Foreskin keratinocyte (primary cell): ENCODE measurements at places on chromosomes 1 and 21.

DNA sequence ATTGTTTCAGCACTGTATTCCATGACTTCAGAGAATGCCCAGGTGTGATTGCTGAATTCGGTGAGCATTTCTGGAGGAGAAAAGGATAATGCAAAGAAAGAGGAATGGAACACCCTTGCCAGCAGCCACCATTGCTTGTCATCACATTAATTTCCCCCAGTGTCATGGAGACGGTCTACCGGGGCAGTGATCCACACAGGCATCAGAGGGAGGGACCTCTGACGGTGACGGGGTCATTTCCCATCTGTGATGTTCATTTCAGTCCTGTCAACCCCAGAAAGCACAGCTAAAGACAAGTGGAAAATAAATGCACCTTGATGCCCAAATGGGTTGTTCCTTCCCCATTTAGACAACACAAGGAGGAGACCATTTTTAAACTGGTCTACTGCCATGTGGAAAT is 376.4 kb downstream of the PCP4 start:
- DNase-seq, result no peak

GRCh38 chr1:14020006-14020405 is 320.0 kb downstream of the PRDM2 start:
- no peak for DNase-seq

DNA sequence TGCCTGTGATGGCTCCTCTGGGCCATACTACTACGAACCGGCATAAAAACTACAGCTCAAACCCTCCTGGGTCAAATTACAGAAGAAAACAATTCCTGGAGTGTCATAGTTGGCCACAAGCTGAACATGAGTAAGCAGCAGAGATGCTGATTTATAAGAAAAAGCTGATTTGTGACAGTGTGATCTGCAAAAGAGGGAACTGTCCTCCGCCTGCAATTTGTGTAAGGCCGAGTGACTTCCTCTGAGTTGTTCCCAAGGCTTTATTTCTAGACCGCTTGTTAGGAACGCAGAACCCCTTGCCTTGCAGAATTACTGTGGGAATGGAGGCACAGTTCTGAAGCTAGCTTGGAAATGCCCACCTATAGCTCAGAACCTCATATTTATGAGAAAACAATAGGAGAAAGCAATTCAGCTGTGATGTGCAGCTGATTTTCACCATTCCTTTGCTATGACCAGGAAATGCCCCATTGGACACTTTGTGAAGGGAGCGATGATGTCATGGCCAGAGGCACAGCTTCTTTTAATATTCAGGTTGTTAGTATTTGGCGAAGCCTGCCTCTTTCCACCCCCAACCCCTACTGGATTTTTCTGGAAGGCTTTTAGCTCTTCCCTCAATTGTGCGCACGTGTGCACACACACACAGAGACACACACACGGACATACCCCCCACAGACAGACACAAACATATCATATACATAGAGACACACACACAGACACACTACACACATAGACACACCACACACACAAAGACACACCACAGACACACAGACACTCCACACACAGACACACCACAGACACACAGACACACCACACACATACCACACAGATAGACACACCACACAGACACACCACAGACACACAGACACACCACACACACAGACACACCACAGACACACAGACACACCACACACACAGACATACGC is 47.6 kb downstream of the IER5 start:
- DNase-seq, result peak; percentile 84

DNA sequence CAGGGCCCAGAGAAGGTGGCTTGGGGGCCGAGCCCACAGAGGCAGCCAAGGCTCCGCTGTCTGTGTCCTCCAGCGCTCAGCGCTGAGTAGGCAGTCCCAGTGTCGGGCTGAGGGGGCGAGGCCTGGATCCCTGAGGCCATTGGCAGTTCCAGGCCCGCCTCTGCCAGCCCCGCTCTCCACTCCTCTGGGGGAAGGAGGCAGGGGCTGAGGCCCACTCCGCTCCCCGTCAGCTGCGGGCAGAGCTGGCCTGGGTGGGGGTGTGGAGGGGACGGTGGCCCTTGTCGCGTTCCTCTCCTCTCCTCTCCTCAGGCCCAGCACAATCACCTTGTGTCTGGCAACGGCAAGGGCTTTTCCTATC is 132.8 kb downstream of the CASZ1 start:
- no peak for DNase-seq

GRCh38 chr1:155485945-155486344 is 76.7 kb downstream of the ASH1L start:
- DNase-seq, result no peak

- DNase-seq, result peak; percentile 90
Observed at GRCh38 chr1:158149577-158150269, 31.0 kb upstream of the CD1D start.

DNA sequence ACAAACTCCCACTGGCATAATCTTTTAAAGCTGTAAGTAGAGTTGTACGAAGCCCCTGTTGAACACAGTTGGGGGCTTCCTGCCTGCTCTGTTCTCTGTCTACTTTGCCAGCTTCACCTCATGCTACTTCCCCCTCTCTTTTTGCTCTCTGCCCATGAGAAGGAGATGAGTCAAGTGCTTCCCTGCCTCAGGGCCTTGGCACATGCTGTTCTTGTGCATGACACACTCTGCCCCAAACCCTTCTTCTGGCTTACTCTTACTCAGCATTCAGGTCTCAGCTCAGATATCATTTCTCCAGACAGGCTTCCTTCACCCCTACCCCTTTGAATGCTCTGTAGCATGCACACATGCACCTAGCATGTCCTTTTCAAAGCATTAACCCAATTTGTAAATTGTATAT is 208.8 kb downstream of the FOXD2 start:
- DNase-seq, result peak; percentile 11

- DNase-seq, result no peak
Observed at GRCh38 chr1:160634543-160635491, 12.0 kb downstream of the SLAMF1 start.

DNA sequence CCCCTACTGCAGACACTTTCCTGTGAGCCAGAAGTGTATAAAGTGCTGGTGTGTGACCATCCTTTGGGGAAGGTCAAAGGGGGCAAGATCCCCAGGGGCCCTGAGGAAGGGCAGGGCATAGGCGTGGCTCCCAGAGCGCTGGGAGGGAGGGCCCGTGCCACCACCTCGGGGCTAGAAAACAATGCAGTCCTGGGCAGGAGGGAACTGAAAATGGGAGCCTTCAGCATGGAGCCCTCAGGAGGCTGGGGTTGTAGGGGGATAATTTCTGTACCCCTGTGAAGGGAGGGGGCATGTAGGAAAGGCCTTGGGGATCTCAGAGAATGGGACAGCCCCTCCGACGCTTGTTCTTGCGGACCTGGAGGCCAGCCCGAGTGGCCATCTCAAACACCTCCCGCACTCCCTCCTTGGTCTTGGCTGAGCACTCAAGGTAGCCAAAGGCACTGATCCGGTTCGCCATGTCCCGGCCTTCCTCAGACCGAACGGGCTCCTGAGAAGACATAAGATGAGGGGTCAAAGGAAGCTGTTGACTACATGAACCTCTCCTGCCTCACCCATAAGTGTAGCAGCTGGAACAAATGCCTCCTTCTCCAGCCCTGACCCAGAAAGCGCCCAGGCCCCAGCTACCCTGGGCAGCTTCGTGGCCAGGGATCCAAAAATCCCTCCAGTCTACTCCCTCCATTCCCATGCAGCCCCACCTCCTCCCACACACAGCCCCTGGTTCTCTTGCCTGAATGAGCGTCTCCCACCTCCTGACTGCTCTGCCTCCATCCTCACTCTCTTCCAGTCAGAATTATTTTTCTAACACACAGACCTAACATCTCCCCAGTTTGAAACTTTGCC is 5.5 kb downstream of the RHOC start:
- DNase-seq, result no peak

DNA sequence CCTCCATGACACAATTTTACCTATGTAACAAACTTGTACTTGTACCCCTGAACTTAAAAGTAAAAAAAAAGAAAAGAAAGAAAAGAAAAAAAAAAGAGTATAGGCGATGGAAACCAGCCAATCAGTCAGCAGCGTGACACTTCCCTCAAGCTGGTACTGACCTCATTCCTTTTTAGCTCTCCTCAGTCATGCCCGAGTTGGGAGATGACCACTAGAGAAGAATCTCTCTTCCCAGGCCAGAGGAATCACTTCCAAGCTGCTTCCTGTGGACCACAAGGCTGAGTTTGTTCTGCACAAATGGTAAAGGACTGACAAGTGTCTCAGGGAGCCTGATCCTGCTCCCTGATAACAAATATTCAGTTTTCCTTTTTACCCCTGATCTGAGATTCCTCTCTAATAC is 313.5 kb upstream of the ESRRG start:
- DNase-seq, result no peak

- no peak for DNase-seq
Observed at GRCh38 chr1:213186168-213186567, 135.1 kb downstream of the RPS6KC1 start.

DNA sequence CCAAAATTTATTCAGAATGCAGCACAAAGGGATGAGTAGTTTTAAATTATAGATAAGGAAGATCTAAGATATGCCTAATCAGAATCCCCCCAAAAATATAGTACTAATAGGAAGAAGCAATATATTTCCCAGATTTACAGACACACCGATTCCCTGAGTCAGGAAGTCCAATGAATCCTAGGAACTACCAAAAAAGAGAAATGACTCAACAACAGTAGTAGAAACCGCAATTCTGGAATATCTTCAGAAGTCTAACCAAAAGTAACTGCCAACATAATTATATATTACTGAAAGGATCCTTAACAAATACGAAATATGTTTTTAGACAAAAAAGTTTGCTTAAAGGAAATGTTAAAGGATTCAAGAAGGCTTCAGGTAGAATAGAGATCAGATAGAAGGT is 10.3 kb downstream of the AHCTF1 start:
- DNase-seq, result no peak

DNA sequence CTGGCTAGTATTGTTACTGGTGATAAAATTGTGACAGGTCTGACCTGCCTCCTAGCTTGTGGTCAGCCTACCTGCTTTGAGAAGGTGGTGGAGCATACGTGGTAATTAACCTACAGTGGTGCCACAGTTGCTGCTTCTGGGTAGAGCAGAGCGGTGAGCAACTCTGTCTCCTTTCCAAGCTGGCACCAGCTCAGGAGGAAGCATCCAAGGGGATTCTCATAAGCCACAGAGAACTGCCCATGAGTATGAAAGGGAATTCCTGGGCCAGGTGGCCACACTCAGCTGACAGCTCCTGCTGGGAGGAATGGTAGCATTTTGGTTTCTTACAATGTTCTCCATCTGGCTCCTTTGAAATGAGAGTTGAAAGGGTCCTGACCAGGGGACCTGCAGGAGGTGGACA is 39.4 kb downstream of the ATP2B4 start:
- no peak for DNase-seq

- DNase-seq, result no peak
Observed at GRCh38 chr1:225699336-225699735, 46.4 kb upstream of the ENAH start.

GRCh38 chr1:216390956-216391355 is 32.3 kb downstream of the USH2A start:
- DNase-seq, result peak; percentile 6

DNA sequence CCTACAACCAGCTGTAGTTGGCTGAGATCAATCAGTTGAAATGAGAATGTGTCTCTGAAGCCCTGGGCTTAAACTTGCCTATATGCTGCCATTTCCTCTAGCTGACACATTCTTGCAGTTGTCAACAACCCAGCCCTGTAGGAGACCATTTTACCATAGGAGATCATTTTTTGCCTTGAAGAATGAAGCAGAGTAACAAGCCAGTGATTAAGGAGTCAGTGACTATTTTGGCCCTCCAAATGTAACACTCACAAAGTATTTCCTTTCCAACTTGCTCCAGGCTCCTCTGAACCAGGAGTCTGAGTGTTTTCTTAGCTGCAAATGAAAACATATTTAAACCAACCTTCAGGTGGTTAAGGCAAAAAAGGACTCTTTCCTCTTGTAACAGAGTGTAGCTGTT is 183.5 kb downstream of the ZZZ3 start:
- no peak for DNase-seq

DNA sequence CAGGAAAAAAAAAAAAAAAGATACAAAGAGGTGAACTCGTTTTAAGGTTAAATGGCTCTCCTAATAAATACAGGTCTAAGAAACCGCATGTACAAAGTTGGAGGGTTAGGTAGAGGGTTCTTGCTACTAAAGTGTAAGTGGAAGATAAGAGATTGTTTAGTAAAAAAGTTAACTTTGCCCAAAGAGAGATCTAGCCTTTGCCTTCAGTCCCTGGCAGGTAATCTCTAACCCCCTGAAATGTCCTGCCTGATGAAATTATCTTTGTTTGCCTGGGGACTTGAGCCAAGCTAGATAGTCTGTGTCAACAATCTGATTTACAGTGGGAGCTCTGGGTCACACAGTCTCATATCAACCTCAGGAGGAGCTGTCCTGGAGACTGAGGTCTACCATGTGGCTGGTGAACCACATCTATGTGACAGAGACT is 57.6 kb downstream of the TRIM33 start:
- no peak for DNase-seq

DNA sequence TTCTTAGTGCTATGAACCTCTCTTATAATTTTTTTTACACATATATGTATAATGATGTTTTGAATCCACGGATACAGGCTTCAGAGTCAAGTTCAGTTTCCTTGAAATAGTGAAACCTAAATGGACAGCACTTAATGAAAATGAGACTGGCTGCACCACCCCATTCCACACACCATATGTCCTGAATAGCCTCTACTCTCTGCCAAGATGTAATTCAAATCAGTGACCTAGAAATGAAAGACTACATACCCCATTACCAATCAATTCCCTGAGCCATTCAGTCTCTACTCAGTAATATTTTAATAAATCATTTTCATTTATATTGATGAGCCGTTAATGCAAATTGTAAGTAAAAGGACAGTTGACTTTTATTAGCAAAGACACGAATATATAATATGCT is 614.9 kb upstream of the TMPRSS15 start:
- no peak for DNase-seq
